Heart right ventricle (tissue), 16 donors: ENCODE measurements at places on chromosomes 4 and X.

DNA sequence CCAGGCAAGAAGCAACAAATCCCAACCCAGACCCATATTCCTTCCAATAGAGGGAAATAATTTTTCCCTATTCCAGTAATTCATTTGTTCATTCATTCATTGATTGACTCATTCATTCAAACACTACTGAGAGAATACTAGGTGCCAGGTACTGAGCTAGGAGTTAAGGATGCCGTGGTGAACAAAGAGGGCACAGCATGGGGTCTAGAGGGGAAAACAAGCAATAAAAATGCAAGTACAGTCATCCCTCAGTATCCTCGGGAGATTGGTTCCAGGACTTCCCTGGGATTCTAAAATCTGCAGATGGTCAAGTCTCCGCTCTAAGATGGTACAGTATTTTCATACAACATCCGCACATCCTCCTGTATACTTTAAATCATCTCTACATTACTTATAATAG is 18.7 kb downstream of the RASGEF1B start:
- no peak for DNase-seq

- DNase-seq, result no peak
Observed at GRCh38 chrX:15761564-15762191, 23.6 kb downstream of the CA5B start.

DNA sequence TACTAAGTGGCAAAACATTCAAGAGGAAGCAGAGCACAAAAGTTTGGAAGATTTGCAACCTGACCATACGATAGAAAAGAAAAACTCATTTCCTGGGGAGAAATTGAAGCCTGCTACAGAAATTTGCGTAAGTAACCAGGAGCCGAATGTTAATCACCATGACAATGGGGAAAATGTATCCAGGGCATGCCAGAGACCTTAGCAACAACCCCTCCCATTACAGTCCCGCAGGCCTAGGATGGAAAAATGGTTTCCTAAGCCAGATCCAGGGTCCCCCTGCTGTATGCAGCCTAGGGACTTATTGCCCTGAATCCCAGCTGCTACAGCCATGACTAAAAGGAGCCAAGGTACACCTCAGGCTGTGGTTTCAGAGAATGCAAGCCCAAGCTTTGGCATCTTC is 472.2 kb upstream of the KLHL4 start:
- no peak for DNase-seq

GRCh38 chr4:7988437-7988836 is 48.8 kb upstream of the AFAP1 start:
- no peak for DNase-seq

DNA sequence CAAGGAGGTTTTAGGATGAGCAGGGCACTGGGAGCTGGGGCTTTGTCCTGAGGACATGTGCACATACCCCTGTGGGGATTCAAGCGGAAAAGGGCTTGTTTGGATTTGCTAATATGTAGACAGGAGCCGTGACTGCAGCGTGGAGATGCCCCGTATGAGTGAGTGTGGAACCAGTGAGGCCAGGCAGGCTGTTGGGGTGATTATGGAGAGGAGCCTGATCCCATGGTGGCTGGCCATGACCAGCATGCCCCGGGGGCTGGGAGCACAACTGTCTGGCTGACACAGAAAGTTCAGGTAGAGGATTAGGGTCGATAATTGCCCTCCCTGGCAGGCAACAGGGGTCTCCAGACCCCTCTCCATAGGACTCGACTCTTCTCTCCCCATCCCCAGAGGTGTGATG is 68.8 kb upstream of the STX18 start:
- no peak for DNase-seq

DNA sequence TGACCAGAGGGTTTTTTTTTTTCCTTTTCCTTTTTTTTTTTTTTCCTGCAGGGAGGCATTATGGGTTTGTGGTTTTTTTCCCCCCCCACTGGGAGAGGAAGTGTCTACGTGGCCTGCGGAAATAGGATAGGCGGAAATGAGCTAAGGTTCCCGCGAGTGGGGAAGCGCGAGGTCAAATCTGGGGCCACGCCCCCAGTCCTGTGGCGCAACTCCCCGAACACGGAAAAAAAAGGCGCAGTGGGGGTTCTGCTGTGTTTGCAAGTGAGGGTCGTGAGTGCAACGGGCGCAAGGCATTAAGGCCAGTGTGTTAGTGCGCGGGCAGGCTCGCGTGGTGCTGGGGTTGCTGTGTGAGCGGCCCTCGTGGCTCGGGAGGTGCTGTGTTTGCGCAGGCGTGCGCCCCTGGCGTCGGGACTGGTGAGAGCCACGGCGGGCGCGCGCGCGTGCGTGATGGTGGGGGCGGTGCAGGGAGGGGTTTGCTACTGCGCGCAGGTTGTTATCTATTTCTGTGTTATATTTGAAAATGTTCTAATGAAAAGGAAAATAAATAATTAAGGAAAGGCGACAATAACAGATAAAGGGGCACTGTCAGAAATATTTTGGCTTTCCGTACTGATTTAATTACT is 685 bp upstream of the MORF4L2 start:
- peak; percentile 88 for DNase-seq

- DNase-seq, result no peak
Observed at GRCh38 chr4:47705326-47705981, 132.4 kb downstream of the CORIN start.

GRCh38 chr4:39415678-39416283 is 9.1 kb downstream of the KLB start:
- no peak for DNase-seq

GRCh38 chrX:18151157-18151556 is 69.5 kb downstream of the BEND2 start:
- DNase-seq, result no peak

DNA sequence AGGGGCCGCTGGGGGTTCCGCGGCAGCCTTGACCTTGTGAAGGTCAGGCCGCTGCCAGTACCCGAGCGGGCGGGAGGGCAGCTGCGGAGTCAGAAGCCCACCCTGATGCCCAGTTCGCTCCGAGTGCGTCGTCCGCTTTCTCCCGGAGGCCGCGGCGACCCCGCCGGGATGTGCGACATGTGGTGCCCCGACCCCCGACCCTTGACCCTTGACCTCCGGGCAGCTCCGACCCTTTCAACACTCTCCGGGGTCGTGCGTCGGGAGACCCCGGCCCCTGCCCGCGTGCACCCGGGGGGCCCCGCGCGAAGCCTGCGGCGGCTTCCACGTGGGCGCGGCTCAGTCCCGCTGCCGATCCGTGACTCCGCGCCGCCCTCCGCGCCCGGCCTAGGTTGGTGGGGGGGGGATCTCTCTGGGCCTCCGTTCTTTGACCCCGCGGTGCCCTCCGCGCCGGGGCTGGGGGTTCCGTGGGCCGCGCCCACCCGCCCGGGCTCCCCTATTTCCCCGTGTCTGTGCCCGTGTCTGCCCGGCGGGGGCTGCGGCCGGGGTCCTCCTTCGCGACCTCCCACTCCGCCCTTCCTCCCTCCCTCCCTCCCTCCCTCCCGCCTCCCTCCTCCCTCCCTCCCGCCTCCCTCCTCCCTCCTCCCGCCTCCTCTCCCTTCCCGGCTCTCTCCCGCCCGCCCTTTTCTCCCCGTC is 609 bp upstream of the SLC25A6 start:
- peak; percentile 86 for DNase-seq

- DNase-seq, result no peak
Observed at GRCh38 chrX:149712831-149713230, 971 bp downstream of the MAGEA11 start.

- no peak for DNase-seq
Observed at GRCh38 chr4:47617607-47618006, 132.5 kb downstream of the ATP10D start.
